ENCODE measurements at places on chromosomes 7 and 10.
A peak's percentile ranks its signal among the peaks of the same experiment; 100 is the strongest.

- no peak for DNase-seq
Measured at GRCh38 chr10:33098951-33099663, 141.1 kb upstream of the ITGB1 start.

- no peak for DNase-seq
Measured at GRCh38 chr7:37342688-37343471, 105.8 kb downstream of the ELMO1 start.

DNA sequence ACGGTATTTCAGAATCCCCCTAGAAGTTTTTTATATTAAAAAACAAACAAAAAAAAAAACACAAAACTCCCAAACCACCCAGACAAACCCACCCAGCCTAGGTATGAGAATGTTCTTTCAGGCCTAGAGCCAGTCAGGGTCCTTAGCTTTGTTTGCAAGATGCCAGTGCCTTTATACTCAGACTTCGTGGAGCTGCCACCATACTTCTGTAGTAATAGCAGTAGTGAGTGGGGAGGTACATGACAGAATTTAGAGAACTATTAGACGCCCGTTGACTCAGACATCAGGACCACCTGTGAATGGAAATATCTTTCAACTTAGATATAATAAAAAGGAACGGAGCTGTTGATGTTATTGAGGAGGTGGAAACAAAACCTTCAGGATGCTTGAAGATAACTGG, 138.2 kb upstream of the MKLN1 start:
- DNase-seq = no peak

- peak; percentile 20 for DNase-seq
Measured at GRCh38 chr7:45579391-45579801, 5.2 kb downstream of the ADCY1 start.

DNA sequence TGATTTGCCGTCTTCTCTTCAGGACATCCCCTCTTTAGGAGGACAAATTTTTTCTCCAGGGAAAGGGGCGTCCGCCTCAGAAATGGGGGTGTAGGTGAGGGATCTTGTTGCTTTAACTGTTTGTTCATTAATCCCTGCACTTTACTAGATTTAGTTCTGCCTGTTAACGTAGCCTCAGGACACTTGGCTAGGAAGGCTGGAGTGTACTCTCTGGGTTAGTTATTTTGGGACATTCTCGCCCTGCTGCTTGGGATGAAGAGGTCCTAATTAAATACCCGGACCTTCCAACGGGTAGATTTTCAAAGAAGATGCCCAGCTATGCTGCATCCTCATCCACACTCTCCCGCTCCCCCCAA, 552 bp upstream of the ZNF365 start:
- no peak for DNase-seq

GRCh38 chr7:150974468-150975391, 3.4 kb downstream of the KCNH2 start:
- no peak for DNase-seq

DNA sequence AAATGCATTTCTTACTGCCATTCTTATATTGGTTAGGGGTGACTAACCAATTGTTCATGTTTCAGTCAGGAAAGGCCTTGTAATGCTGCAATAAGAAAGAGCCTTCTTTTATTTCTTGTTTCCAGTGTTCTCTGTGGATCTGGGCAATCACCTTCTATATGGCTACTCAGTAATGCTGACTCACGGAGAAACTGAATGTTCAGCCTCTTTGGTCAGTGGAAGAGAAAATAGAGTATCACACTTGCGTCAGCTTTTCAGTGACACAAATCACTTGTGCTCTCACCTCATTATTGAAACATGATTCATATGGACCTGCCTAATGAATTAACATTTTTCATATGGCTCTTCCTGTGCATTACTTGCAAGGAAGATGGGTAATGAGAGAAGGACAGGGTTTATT, 243.9 kb upstream of the POT1 start:
- DNase-seq = no peak

GRCh38 chr10:62079885-62080559, 178.5 kb downstream of the ARID5B start:
- no peak for DNase-seq

- DNase-seq = no peak
Measured at GRCh38 chr7:93203496-93203895, 22.8 kb downstream of the HEPACAM2 start.

- DNase-seq = peak; percentile 46
Measured at GRCh38 chr7:27115221-27116026, 12.9 kb upstream of the HOXA2 start.

DNA sequence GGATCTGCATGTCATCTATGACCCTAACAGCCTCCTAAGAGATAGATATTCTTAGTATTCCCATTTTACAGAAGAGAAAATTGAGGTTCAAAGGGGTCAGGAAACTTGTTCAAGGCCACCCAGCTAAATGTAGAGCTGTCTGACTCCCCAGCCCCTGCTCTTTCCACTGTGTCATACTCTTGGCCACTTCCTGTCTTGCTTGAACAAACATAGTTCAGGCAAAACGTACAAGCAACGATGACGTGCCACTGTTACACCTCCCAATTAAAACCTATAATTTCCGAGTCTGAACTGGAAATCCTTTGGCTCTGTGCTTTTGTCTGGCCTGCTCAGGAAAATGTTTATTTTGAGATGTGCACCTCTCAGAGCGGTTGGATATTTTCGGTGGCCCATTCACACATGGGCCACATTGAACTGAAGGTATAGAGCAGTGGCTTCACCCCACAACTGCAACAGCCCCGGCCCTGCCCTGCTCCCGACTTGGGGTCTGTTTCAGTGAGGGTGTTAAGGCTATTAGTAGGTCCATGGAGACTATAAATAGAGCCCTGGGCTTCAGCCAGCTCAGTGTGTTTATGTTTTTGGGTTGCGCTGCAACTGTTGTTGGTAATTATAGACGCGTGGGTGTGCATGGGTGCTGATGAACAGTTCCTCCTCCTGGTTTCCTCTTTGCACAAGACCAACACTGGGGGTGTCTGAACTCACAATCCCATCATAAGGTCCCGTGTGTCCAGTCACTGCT, 172.3 kb upstream of the ADO start:
- DNase-seq = peak; percentile 58

DNA sequence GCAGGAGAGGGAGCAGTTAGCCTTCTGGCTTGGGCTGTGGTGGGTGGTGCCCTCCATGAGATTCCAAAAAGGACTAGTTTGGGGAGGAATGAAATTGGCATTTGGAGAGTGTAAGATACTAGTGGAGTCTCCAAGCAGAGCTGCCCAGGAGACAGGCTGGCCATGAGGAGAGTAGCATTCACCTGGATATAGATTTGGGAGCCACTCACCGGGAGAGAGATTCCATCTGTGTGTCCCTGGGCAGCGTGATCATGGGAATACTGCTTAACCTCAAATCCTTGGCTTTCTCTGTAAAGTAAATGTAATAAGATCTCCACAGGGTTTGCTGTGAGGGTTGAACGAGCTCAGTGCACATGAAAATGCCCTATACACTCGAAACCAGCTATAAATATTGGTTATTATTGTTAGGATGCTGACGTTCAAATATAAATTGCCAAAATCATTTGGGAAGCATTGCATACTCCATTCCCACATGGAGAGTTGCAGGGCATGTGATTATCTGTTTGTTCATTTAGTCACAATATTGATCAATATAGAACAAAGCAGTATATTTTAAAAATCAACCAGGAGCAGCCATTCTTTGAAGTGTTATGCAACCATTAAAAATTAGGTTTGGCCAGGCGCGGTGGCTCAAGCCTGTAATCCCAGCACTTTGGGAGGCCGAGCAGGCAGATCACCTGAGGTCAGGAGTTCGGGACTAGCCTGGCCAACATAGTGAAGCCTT, 143.7 kb downstream of the CUX1 start:
- DNase-seq = no peak

DNA sequence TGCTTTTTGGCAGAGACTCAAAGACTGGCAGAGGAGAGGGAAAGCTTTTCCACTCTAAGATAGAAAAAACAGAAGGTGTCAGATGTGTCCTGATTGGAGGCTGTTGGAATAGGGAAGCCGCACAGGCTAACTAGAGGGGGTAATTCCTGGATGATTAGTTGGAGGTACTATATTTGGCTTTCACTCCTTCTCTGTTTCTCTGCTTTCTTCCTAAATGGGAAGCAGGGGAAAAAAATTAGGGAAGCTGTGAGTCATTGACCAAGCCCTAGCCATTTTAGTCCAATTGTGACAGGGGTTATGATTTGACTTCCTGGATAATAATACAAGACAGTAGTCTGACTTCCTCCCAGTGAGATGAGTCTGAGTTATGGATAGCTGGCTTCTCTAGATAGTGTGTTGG, 475.2 kb upstream of the CELF2 start:
- DNase-seq = no peak

GRCh38 chr7:110397927-110398660, 692.8 kb upstream of the LRRN3 start:
- DNase-seq = no peak

- DNase-seq = no peak
Measured at GRCh38 chr10:125144206-125144605, 16.2 kb downstream of the CTBP2 start.

- no peak for DNase-seq
Measured at GRCh38 chr10:73537288-73537687, 41.5 kb upstream of the PPP3CB start.

- peak; percentile 65 for DNase-seq
Measured at GRCh38 chr7:69739931-69740431, 141.7 kb downstream of the AUTS2 start.

DNA sequence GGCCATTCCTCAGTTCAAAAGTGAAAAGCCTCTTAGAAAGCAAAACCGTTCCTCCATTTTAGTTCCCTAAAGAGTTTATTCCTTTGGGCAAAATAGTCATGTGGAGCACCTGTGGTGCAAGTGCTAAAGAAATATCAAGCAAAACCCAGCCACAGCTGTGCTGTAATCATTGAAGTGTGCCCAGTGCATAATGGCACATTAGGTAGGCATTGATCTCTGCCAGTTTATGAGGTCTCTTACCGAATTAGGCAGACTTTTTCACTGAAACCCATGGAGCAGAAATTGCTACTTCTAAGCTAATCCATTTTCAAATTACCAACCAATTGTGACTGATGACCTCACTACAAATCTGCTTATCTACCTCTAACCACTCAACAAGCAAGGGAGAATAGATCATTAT, 97.2 kb upstream of the SEMA3A start:
- DNase-seq = no peak

GRCh38 chr10:27390681-27391080, 113.4 kb upstream of the RAB18 start:
- no peak for DNase-seq

GRCh38 chr10:9289811-9290210, 1235.3 kb downstream of the GATA3 start:
- no peak for DNase-seq

GRCh38 chr7:80879849-80880248, 39.0 kb downstream of the SEMA3C start:
- no peak for DNase-seq

- no peak for DNase-seq
Measured at GRCh38 chr10:50393784-50394467, 142.6 kb upstream of the ASAH2 start.

DNA sequence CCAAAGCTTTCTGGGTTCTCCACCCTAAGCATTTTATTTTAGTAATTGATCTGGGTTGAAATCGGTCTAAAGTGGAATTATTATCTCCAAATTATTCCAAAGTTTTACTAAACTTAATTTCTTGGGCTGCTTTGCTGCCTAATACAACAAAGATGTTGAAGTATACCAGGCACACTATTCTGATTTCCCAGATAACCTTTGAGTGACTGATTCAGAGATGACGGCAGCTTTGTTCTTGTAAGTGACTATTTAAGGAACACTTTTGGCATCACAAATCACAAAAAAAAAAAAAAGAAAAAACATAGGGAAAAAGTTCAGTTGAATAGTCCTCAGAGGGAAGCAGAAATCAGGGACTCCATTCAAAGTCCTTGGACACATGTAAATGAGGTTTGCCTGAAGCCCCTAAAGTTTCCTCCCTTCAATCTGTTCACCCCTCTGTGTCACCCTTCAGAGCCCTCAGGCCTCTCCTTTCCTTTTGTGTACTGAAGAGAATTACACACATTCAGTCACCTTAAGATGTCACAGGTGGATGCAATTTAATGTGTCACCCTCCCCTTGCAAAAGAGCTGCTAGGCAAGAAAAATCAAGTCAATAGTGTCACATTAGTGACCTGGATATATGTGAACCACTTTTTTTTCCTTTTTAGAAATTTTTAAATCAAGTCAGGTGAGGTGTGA, 81.5 kb downstream of the RTKN2 start:
- no peak for DNase-seq

- no peak for DNase-seq
Measured at GRCh38 chr10:84907461-84908009, 579.1 kb downstream of the CCSER2 start.

DNA sequence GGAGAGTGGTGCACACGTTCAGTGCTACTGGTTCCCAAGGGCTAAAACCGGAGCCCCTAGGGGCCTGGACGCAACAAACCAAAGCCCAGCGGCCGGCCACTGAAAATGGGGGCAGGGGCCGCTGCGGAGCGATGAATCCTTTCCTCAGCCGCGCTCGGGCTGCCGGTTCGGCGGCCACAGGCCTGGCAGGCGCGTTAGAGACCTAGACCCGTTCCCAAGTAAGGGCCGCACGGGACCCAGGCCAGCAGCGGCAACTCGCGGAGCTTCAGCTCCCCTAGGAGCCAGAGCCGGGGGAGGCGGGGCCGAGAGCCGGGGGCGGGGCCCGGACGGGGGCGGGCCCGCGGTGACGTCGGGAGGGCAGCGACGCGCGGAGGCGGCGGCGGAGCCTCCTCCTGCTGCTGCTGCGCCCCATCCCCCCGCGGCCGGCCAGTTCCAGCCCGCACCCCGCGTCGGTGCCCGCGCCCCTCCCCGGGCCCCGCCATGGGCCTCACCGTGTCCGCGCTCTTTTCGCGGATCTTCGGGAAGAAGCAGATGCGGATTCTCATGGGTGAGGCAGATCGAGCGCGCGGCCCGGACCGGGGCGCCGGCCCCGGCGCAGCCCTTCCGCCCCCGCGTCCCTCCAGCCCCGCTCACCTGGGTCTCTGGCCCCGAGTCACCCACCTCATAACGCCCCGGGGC, at the start of gene ARF5:
Gene ARF5, plus strand, starts transcription at position 393 of the 678 bp plus-strand sequence. Its CDS starts 88 bp downstream, at position 481.
- peak; percentile 94 for DNase-seq

DNA sequence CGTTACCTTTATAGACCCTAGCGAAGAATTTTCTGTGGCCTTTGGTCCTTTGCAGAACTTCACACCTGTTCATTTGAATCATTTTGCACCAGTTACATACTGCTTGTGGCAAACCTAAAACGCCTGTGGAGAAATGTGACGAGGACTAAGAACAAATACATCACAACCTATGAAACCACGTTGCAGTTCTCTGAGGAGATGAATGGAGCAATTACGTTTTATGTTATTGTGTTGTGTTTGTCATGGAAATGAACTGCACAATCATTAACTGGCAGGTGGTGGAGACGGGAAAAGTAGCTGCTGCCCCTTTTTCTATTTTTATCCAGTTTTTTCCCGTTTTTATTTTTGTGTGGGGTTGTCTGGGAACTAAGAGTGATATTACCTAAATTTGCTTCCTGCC, 505.5 kb downstream of the SDK1 start:
- DNase-seq = no peak

Data from right hindlimb (tissue), 1 donor.